ENCODE measurements at places on chromosomes 6 and 20. TPM values are rescaled to one million over a fixed set of nuclear protein-coding genes. Genes with fewer than 3 reads are reported as not detected.

DNA sequence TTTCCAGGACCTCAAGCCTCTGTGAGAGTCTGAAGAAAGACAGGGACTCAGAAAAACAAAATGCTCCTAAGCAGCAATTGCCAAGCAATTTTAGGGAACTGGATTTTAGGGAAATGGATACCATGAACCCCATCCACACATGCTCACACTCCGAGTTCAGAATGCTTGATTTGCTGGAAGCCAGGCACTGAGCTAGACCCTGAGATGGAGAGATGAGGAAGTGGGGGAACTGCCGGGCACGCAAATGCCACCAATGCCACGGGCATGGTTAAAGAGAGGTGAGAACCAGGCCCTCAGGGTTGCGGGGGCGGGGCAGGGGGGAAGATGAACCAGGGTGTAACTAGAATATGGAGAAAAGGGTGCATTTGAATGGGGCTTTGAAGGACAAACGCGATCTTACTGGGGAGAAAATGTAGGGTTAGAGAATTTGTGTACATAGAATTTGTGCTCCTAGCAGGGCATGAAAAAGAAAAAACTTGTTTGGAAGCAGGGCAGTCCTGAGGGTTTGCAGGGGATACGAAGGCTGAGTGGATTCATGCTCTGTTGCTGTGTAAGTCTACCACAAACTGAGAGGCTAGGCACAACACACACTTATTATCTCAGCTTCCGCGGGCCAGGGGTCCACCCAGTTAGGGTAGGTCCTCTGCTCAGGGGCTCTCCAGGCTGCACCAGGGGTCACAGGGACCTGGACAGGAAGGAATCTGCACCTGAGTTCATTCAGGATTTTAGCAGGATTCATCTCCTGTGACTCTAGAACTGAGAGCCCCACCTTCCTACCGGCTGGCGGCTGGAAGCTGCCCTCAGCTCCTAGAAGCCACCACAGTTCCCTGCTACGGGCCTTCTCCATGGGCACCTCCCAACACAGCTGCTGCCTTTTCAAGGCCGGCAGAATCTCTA lies 108.0 kb downstream of the SNX5 start:
- no peaks in the 10 kb centered on the region for H3K36me3 ChIP-seq
- H3K27me3 ChIP-seq = peaks cover 3% of the 10 kb centered on the region
- H3K4me3 ChIP-seq = no peak overlapping the region
- H3K4me1 ChIP-seq = peaks cover 18% of the 10 kb centered on the region

- no peak for DNase-seq
- no peak overlapping the region for H3K27ac ChIP-seq
- no peaks in the 10 kb centered on the region for H3K27me3 ChIP-seq
- no peak overlapping the region for H3K4me3 ChIP-seq
These were observed 166.3 kb upstream of the STXBP5 start for GRCh38 chr6:147037881-147038280.

GRCh38 chr20:2116170-2116940 lies 14.7 kb downstream of the STK35 start:
- no peak overlapping the region for H3K27ac ChIP-seq
- H3K4me3 ChIP-seq = no peak overlapping the region
- peaks cover 12% of the 10 kb centered on the region for H3K36me3 ChIP-seq
- no peak for DNase-seq
- no peaks in the 10 kb centered on the region for H3K27me3 ChIP-seq

The KIFC1 gene
- 6.7 TPM for total RNA-seq

The DOP1A gene
- 79.8 TPM for total RNA-seq

Data from spinal cord (tissue), 10 donors.